ENCODE measurements at places on chromosomes 3 and 15.

DNA sequence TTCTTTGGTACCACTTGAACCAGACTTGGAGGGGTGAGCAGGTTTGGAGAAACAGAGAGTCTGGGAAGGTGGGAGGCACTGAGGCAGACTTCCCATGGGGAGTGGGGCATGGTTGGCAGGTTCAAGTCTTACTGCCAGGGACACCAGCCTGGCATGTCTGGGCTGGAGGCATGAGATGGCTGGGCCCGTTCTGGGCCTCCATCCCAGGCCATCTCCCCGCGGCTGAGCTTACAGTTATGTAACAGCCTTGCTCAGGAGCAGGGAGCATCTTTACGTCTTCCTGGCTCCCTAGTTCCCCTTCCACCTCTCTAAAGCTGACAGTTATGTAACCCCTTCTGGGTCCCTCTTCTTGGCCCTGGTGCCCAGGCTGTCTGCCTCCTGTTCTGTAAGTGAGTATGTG, 12.4 kb downstream of the VIPR1 start:
- no peak for DNase-seq

DNA sequence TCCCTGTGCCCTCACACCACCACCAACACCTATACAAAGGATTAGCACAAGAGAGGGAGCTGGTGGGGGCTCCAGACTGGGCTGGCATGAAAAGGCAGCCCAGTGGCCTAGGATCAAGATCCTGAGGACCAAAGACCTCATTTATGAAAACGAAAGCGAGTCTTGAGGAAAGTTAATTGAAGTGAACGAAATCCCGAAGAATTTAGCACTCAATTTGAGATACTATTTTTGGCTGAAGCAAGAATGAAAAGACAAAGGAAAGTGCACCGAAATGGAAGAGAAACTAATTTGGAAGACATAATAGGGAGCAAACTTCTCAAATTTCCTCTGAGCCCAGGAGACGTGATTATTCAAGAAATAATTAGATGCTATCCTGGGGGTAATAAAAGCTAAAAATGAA, 68.7 kb upstream of the SLC6A11 start:
- no peak for DNase-seq

GRCh38 chr3:111954228-111954990, 24.4 kb upstream of the ABHD10 start:
- no peak for DNase-seq

DNA sequence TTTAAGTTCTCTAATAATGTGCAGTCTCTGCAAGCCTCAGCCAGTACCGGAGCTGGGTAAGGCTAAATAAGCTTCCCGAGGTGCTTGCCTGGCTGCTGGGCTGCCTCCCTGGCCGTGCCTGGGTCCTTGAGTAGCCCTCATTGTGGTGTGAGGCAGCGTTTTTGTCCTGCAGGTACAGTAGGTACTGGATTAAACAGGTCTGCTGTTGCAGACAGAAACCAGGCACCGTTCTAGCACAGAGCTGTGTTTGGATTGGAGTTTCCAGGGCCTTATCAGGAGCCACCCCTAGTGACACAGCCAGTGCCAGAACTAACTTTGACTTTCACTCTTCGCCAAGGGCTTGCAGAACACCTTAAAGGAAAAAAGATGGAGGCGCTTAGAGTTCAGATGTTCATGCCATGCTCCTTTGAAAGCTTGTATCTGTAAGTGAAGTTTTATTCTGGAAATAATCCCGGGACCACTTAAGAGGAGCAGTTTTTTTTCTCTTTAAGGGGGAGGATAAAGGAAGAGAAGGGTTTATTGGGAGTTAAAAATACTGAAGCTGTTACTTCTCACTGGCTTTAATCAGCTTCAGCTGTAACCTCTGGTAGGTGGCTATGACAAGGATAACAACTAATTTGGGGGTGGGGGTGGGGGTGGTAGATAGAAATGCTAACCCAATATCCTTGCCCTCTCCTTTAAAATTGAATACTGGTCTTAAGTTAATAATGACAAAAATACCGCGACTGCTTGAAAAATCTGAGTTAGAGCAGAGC, 126.8 kb downstream of the MITF start:
- peak; percentile 2 for DNase-seq

DNA sequence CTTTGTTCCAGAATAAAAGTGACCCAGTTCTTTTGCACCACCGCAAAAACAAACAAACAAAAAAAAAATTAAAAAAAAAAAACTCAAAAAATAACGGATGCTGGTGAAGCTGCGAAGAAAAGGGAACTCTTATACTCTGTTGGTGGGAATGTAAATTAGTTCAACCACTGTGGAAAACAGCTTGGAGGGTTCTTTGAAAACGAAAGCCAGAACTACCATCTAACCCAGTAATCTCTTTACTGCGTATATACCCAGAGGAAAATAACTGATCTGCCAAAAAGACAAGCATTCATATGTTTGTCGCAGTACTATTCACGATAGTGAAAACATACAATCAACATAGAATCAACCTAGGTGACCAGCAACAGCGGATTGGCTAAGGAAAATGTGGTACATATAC, 298.9 kb upstream of the CBLB start:
- DNase-seq = no peak

All from hematopoietic multipotent progenitor cell treated with erythropoietin and hydrocortisone succinate and interleukin-3 and kit ligand, for 8 days (in vitro differentiated cells).